Suprapubic skin (tissue), 4 donors: ENCODE measurements at places on chromosomes 13 and 19. TPM values are rescaled to one million over a fixed set of nuclear protein-coding genes. Genes with fewer than 3 reads are reported as not detected.

DNA sequence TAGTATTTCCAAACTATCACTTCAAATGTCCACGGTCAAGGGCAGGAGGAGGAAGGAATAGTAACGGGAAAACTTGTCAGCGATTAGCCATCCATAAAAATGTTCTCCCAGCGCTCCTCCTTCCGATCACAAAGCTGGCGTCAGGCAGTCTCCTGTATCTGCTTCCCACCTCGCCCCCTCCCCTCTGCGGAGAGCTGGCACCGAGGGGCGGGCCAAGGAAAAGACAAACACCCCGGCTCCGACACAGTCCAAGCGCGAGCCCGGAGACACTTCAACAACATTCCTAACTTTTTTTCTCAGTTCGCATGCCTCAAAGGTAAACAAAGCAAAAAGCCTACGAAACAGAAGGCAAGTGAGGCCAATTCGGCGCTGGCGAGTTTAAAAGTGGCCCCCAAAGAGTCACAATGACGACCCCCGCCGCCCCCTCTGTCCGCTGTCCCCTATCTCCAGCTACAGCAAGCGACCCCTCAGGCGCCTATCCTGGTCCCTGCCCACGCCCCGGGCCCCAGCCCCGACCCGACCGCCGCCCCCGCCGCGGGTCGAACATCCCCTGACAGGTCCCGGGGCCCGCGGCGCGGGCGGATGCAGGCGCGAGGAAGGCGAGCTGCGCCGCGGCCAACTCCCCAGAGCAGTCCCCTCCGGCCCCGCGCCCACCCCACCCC lies 736 bp downstream of the SMAD9 start:
- no peak for DNase-seq

The CRYL1 gene
- total RNA-seq = 19.2 TPM

DNA sequence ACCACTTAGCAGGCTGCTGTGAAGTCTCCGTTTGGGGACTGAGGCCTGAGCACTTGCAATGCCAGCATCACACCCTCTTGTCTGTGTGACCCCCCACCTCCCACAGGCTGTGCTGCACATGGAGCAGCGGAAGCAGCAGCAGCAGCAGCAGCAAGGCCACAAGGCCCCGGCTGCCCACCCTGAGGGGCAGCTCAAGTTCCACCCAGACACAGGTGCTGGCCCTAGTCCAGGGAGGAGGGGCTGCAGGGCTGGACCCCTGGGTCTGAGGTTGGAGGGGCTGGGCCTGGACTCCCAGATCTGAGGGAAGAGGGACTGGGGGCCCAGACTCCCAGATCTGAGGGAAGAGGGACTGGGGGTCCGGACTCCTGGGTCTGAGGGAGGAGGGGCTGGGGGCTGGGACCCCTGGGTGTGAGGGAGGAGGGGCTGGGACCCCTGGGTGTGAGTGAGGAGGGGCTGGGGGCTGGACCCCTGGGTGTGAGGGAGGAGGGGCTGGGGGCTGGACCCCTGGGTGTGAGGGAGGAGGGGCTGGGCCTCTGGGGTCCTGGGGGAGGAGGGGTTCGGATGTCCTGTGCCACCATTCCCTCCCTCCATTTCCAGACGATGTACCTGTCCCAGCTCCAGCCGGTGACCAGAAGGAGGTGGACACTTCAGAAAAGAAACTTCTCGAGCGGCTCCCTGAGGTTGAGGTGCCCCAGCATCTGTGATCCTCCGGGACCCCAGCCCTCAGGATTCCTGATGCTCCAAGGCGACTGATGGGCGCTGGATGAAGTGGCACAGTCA lies 11.6 kb upstream of the DHDH start:
- DNase-seq = no peak

- DNase-seq = no peak
Observed at GRCh38 chr13:70911286-70911685, 803.0 kb upstream of the KLHL1 start.

GRCh38 chr13:37482331-37482730 lies 116.2 kb downstream of the POSTN start:
- DNase-seq = no peak

GRCh38 chr19:8973501-8974091 lies 36.6 kb downstream of the MUC16 start:
- no peak for DNase-seq

DNA sequence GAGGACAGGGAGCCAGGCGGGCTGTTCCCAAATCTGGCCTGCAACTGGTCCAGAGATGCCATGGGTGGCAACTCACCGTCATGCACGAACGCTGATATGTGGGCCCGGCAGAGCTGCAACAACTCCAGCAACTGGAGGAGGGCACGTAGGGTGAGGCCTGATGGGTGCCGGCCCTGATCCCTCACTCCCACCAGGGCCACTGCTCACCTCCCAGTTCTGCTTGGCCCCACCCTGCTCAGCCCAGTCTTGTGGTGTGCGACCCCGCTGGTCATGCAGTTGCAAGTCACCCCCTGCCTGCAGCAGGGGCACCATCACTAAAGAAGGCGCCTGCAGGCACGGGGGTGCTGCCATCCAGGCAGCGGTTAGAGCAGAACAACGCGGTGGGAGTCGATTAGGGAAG lies 16.9 kb downstream of the ARHGAP33 start:
- DNase-seq = no peak

The CYP4F8 gene
- 14.7 TPM for total RNA-seq

- peak; percentile 66 for DNase-seq
Observed at GRCh38 chr19:46606019-46606418, 4.9 kb downstream of the CALM3 start.

- DNase-seq = no peak
Observed at GRCh38 chr19:31330237-31330636, 19.0 kb downstream of the TSHZ3 start.

GRCh38 chr13:113845723-113846635 lies 17.9 kb downstream of the GAS6 start:
- peak; percentile 42 for DNase-seq

The FFAR2 gene
- total RNA-seq = 0.30 TPM

The DAND5 gene
- not detected for total RNA-seq

DNA sequence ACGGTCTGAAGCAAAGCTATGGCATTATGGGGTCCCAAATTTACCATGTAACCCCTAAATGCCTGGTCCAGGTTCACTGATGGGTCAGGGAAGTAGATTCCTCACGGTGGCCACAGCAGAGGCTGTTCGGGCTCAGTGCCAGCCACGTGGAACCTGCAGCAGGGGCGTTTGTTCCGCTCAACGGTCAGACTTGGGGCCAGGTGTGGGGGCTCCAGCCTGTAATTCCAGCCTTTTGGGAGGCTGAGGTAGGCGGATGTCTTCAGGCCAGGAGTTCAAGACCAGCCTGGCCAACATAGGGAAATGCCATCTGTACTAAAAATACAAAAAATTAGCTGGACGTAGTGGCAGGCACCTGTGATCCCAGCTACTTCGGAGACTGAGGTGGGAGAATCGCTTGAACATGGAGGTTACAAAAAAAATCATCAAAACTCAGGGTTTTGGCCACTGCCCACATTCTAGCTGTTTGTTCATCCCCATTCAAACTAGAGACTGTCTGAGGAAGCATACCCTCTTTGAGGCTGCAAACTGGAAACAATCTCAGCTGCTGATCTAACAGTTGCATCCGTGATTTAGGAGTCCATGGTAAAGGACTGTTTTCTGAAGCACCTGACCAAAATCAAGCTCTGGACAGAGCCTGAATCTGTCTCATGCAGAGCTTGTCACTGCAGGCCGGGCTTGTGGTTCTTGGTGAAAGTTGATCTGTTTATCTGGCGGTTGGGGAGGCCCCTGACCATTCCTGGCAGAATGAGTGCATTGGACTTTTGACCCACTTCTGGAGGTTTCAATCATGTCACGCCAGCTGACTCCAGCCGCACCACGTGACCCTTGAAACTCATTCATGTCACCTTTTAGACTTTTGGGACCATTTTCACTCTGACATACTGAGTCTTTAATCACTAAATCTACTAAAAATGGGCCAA lies 30.2 kb upstream of the ZNF331 start:
- DNase-seq = no peak

GRCh38 chr19:45601524-45602374 lies at the start of gene GPR4:
Gene GPR4, minus strand, starts transcription at chr19:45602212. Its CDS starts 10,346 bp downstream, at chr19:45591866.
- DNase-seq = no peak

The RGS9BP gene
- total RNA-seq = 3.8 TPM

The FPR1 gene
- 1.3 TPM for total RNA-seq

DNA sequence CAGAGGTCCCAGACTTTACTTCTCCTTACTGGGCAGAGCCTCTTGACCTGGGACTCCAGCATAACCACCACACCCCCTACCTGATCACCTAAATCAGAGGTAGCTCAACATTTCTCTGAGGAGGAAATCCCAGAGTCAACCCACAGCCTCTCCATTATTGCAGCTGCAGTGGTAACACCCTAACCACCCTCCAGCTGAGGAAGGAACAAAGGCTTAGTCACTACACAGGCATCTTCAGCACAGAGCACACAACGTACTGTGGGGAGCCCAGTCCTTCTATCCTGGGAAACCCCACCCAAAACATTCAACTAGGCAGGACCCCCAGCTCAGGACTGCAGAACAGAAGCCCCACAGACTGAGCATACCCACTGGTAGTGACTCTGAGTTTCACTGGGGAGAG lies 824.7 kb upstream of the SLITRK5 start:
- no peak for DNase-seq

DNA sequence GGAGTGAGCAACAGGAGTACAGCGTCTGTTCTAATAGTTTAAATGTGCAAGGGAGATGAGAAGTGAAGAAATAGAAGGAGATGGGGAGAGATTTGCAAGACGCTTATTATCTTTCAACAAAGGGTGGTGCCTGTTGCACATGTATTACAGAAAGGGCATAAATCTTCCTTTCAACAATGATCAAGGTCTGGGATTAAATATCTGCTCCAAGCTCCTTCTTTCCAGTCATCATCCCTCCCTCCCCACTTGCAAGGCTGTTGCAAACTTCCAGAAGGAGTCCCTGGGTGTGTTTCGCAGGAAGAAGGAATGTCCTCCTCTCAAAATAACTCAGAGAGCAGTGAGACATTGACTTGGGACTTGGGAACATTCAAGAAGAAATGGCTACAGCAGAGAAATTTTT lies 63.5 kb upstream of the MYCBP2 start:
- no peak for DNase-seq
